ENCODE measurements at places on chromosomes 11 and 22.

- DNase-seq: no peak
These were observed 6.5 kb upstream of the NPAS4 start for GRCh38 chr11:66414120-66414934.

DNA sequence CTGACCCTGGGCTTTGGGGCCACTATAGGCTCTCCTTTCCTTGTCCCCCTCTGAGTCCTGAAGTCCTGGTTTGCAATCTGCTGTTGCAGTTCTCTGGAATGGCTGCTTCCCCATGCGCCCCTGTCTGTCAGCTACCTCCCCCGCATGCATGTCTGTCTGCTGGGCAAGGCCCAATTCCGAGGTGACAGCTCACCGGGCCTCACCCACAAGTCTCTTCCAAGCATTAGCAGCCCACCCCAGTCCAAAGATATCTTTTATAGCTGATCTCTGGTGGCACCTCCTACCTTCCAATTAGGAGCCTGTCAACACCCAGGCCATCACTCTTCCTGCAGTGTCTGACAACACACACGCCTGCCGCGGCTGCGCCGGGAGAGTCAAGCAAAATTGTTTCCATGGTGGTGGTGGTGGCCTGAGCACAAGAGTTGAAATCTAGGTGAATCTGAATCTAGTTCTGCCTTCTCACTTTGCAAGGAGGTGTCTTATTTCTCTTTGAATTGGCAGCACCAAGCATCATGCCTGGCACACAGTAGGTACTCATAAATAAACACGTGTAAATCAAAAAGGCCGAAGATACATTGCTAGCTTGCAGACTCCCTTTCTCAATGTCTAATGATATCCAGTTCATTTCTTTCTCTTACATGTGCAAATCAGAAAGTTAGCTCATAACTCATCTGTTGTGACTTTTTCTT lies 1.2 kb upstream of the LMO2 start:
- DNase-seq: no peak

GRCh38 chr11:30254307-30255298 lies 23.8 kb downstream of the FSHB start:
- peak; percentile 43 for DNase-seq

- peak; percentile 15 for DNase-seq
These were observed 19.0 kb upstream of the STK33 start for GRCh38 chr11:8613036-8613435.

GRCh38 chr11:848380-848931 lies 5.8 kb downstream of the TSPAN4 start:
- DNase-seq: no peak

DNA sequence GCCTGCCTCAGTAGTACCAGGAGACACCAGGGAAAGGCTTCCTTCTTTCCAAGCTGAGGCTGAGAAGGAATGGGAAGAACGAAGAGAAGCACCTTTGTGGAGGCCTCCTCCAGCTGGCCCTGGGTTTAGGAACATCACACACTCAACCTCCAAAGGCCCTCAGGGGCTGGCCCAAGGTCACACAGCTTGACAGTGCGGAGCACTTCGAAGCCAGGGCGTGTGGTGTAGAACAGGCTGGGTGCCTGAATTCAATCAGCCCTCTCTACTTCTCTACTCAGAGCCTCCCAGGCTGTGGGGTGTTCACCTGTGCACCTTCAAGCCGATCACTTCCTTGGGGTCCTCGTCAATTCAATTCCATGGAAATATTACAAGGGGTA lies 727 bp upstream of the CSDC2 start:
- no peak for DNase-seq

DNA sequence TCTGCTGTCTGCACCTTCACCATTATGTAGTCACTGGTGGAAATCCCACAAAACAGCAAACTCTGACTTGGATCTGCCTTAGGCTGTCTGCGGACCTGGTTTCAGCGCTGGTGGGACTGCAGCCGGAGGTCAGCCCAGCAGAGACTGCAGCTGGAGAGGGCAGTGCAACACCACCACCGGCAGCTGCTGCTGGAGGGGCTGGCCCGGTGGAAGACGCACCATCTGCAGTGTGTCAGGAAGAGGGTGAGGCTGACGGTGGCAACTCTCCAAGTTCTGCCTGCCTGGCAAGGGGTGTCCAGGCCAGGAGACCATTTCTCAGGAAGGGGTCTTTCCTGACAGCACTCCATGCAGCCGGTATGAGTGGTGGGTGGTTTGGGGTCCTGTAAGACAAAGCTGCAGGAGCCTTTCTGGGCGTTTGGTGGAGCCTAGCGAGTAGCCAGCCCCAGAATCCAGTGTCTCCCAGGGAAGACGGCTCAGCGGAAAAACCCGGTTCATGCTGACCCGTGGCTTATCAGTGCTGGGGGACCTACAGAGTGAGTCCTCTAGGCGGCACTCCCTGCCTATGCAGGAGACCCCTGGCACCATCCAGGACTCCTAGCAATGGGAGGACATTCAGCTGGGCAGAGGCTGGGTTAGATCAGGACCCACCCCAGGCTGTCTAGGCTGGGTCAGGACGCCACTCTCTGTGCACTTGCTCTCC lies 50.8 kb downstream of the PISD start:
- no peak for DNase-seq
